HS-27A (cell line): ENCODE measurements at places on chromosomes 7 and 10.

DNA sequence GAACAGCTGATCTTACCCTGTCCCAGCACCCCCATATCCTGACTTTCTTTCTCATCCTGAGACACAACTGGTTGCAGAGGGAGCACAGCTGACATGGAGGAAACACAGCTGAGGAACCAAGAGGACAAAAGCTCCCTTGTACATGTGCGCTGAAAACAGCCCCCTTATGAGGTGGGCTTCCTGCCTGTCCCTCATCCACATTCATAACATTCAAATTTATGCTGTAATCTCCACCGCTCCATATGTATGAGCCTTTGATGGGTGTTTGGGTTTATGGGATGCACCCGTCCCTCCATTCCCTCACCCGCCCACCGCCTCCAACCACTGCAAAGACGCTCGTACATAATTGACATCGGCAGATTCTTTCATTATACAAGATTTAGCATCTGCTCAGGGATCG is 49.6 kb upstream of the BTRC start:
- DNase-seq = no peak

DNA sequence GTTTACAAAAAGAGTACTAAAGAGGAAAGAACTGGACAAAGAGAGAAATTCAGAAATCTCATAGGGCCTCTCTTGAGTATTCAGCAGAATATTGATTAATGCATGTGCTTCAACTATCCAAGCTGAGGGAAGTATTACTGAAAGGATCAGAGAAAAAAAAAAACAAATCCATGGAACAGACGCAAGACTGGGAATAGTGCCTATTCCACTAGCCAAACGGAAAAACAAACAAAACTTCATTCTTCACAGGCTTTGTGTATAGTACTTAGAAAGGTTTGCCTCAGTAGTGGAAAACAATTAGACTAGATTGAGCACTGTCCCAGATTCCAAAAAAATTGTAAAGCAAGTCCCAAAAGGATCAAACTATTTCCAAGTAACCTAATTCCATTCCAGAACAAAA is 106.2 kb downstream of the TFEC start:
- no peak for DNase-seq

DNA sequence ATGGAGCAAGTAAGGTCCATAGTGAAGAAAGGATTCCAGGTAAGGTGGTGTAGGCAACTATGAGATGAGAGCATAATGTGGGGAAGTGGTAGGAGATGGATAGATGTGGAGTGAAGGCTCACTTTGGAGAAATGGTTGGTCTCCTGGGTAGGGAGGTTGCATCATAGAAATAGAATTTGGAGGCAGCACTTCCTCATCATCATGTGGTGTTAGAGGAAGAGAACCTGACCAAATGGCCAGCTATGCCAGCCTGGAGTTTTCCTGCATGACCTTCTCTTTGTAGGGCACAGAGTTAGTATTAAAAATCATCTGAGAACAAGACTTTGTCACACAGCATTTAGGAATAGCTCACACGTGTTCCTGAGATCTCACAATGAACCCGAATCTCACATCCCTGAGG is 126.7 kb upstream of the CXCL12 start:
- no peak for DNase-seq

DNA sequence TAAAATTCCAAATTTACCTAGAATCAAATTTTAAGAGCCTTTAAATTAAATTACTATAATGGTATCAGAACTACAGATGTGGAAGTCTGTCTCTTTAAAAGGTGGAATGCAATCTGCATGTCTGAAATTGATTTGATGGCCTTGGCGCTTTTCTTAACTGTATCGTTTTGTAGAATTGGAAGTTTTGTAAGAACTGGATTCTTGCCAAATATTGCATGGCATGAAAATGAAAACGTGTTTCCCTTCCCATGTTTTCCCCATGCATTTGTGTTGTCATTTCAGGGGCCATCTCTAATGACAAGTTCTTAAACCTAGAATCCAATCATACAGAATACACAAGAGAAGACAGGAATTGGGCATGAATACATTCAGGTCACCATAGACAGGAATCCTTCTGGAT is 162.5 kb downstream of the KIAA1217 start:
- no peak for DNase-seq

DNA sequence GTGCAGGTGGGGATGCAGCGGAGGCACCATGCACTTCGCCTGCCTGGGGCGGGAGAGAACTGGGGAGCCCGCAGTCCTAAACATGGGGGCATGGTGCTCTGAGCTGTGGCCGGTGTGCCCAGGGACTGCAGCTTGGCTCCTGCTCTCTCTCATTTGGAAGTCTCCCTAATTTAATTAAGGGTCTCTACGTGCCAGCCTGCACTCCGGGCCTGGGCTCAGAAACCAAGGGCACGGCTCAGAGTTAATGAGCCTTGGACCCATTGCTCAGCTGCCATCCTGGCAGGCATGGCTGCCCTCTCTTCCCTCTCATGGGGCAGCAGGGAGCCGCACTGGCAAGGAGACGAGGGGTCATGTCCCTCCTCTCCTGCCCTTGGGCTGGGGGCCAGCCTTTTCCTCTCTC is 115.6 kb downstream of the CDH23 start:
- DNase-seq = no peak

- DNase-seq = no peak
These were observed 204.1 kb downstream of the TRIL start for GRCh38 chr7:28754027-28754426.
